ENCODE measurements at places on chromosomes 5 and 9. TPM values are rescaled to one million over a fixed set of nuclear protein-coding genes. Genes with fewer than 3 reads are reported as not detected.
A peak's percentile ranks its signal among the peaks of the same experiment; 100 is the strongest.

Gene LCN9
- not detected for total RNA-seq

Gene AGXT2
- total RNA-seq, result not detected

Gene GPRIN1
- 5.7 TPM for total RNA-seq

Gene MCTP1
- total RNA-seq, result 9.7 TPM

DNA sequence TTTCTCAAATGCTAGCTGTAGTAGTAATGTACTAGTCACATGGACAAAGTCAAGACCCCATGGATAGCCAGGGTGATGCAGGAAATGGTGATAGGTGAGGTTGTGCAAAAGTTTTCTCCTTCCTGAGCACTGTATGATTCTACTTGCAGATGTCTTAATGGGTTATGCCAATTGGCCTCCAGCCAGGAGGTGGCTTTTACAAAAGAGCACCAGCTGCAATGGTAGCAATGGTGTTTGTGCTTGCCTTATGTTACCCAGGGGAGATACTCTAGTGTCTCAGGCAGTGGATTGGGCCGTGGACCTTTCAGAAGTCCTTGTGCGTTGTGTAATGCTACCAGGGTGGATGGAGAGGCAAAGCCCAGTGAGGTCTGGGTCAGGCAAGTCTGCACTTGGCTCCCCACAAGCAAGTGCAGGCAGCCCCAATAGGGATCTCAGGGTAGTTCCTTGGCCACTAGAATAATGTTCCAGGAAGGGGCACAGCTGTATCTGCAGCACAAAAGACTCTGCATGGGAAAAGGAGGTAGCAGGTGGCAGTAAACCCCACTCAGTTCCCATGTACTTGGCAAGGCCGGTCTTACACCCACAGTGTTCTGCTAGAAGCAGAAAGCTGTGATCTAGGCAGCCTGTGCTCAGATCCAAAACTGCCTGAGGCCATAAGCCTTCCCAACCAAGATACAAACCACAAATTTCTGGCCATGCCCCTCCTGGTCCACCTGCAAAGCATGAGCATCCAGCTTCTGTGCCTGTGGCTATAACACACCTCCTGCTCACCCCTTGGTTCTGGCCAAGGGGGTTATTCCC is 46.4 kb upstream of the EDIL3 start:
- H3K4me3 ChIP-seq, result no peak overlapping the region
- DNase-seq, result no peak
- no peaks in the 10 kb centered on the region for H3K36me3 ChIP-seq

Gene PAXX
- 47.8 TPM for total RNA-seq

DNA sequence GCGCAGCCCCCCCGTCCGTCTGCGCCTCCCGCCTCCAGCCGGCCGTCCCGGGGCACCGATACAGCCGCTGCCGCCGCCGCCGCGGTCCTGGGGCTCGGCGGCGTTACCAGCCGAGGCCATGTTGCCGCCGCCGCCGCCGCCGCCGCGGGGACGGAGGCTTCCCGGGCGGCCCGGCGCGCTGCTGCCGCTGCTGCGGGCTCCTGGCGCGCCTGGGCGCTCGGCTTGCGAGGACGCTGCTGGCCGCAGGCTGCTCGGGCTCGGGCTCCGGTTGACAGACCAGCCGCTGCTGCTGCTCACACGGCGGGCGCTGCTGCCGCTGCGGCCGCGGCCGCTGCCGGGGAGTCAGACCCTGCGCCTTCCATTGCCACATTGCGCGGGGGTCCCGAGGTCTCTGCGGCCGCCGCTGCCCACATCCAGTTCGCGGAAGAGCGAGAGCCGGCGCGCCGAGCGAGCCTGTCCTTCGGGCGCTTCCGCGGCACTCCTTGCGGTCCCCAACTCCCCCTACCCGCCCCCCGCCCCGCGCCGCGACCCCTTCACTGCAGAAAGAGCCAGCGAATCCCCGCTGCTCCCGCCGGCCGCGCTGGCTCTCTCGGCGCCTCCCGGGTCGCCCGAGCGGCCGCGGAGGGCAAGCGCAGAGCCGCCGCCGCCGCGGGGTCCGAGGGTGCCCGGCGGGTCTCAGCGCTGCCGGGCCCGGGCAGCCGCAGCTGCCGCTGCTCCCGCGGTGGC is 8.4 kb downstream of the PTCH1 start:
- H3K27me3 ChIP-seq, result no peaks in the 10 kb centered on the region
- H3K4me1 ChIP-seq, result peaks cover 5% of the 10 kb centered on the region
- H3K27ac ChIP-seq, result peak overlapping the region; percentile 96
- DNase-seq, result no peak

- no peaks in the 10 kb centered on the region for H3K36me3 ChIP-seq
- no peak overlapping the region for H3K27ac ChIP-seq
- no peak overlapping the region for H3K4me3 ChIP-seq
- H3K4me1 ChIP-seq, result peaks cover 14% of the 10 kb centered on the region
Measured at GRCh38 chr5:145830594-145830993, 4.5 kb downstream of the PRELID2 start.

GRCh38 chr9:96382839-96383164 is 709 bp downstream of the SLC35D2 start:
- no peak for DNase-seq
- H3K36me3 ChIP-seq, result no peaks in the 10 kb centered on the region
- no peaks in the 10 kb centered on the region for H3K4me1 ChIP-seq
- H3K4me3 ChIP-seq, result peak overlapping the region; percentile 73
- H3K27me3 ChIP-seq, result no peaks in the 10 kb centered on the region
- peak overlapping the region; percentile 86 for H3K27ac ChIP-seq

DNA sequence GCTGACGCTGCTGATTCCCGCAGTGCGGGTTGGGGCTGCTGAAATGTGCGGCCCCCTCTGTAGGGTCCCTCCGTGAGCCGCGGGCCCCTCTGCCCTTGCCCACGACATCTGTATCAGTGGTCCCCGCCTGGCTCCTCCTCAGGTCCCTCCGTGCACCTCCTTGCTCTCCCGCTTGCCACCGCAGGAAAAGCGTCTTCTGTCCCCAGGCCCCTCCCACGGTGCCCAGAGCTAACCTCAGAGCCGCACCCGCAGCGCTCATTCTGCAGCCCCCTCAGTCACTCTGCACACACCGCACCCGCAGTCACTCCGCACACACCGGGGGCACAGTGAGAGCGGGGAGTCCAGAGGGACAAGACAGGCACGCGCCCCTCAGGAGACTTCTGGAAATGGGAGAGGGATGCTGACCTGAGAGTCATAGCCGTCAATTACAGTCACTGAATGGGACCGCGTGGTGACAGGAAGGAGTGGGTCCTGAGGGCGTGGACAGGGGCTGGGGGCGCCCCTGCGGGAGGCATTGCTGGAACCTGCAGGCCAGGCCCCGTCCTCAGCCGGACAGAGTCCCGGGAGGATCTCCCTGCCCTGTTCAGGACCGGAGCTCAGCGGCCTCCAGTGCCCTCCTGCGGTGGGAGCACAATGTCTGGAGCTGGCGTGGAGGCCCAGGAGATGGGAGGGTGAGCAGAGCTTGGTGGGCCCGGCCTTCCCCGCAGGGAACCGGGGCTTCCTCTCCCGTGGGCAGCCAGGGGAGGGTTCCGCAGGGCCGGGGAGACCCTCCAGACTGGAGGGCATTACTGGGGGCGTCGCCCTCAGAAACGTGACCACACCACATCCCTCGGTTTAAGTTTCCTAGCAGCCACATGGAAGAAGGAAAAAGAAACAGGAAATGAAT is 66.1 kb upstream of the CTSL start:
- DNase-seq, result no peak
- no peaks in the 10 kb centered on the region for H3K4me1 ChIP-seq
- H3K27ac ChIP-seq, result no peak overlapping the region

Gene PFN3
- 27.5 TPM for total RNA-seq

GRCh38 chr5:11734369-11734768 is 169.9 kb downstream of the CTNND2 start:
- no peak overlapping the region for H3K27ac ChIP-seq
- H3K27me3 ChIP-seq, result no peaks in the 10 kb centered on the region
- no peaks in the 10 kb centered on the region for H3K4me1 ChIP-seq
- H3K4me3 ChIP-seq, result no peak overlapping the region
- no peaks in the 10 kb centered on the region for H3K36me3 ChIP-seq
- DNase-seq, result no peak

Gene LTC4S
- total RNA-seq, result 3.7 TPM

Gene SERF1A
- 21.3 TPM for total RNA-seq

GRCh38 chr9:99411479-99412115 is 189.5 kb downstream of the SEC61B start:
- H3K4me1 ChIP-seq, result no peaks in the 10 kb centered on the region
- H3K27ac ChIP-seq, result no peak overlapping the region
- H3K4me3 ChIP-seq, result no peak overlapping the region
- H3K27me3 ChIP-seq, result no peaks in the 10 kb centered on the region

Gene CBY3
- 12.8 TPM for total RNA-seq

- no peak for DNase-seq
- H3K27ac ChIP-seq, result no peak overlapping the region
- H3K4me3 ChIP-seq, result no peak overlapping the region
- no peaks in the 10 kb centered on the region for H3K36me3 ChIP-seq
- no peaks in the 10 kb centered on the region for H3K4me1 ChIP-seq
Measured at GRCh38 chr5:58211441-58211840, 248.4 kb downstream of the PLK2 start.

GRCh38 chr9:33908114-33908513 is 91.2 kb downstream of the UBE2R2 start:
- H3K27me3 ChIP-seq, result no peaks in the 10 kb centered on the region
- H3K36me3 ChIP-seq, result no peaks in the 10 kb centered on the region
- no peak overlapping the region for H3K27ac ChIP-seq
- H3K4me1 ChIP-seq, result peaks cover 10% of the 10 kb centered on the region
- no peak for DNase-seq
- H3K4me3 ChIP-seq, result no peak overlapping the region

GRCh38 chr5:61821561-61821960 is 484.4 kb upstream of the KIF2A start:
- H3K27me3 ChIP-seq, result no peaks in the 10 kb centered on the region
- no peaks in the 10 kb centered on the region for H3K4me1 ChIP-seq
- H3K36me3 ChIP-seq, result no peaks in the 10 kb centered on the region
- DNase-seq, result no peak
- no peak overlapping the region for H3K27ac ChIP-seq

GRCh38 chr9:88663771-88664419 is 128.9 kb downstream of the NXNL2 start:
- no peaks in the 10 kb centered on the region for H3K36me3 ChIP-seq
- H3K4me3 ChIP-seq, result no peak overlapping the region
- no peak for DNase-seq
- no peaks in the 10 kb centered on the region for H3K4me1 ChIP-seq
- no peak overlapping the region for H3K27ac ChIP-seq
- H3K27me3 ChIP-seq, result no peaks in the 10 kb centered on the region
